ENCODE measurements at places on chromosomes 7 and 10. TPM values are rescaled to one million over a fixed set of nuclear protein-coding genes. Genes with fewer than 3 reads are reported as not detected.
A peak's percentile ranks its signal among the peaks of the same experiment; 100 is the strongest.

DNA sequence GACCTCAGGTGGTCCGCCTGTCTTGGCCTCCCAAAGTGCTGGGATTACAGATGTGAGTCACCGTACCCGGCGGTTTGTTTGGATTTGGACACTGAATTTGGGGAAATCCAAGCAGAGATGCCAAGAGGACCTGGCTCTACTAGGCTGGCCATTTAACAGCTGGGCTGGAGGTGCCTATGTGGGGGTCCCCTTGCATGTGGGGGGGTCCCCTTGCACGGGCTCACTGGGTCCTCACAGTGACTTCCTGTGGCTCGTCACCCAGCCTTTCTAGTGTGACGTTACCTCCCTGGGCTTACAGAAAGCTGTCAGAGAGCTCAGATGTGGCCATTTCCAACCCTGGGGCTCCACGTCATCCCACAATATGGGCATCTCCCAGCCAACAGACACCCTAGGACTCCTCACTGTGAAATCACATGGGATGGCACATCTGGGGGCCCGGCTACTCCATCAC is 49.3 kb upstream of the GNA12 start:
- DNase-seq: no peak

DNA sequence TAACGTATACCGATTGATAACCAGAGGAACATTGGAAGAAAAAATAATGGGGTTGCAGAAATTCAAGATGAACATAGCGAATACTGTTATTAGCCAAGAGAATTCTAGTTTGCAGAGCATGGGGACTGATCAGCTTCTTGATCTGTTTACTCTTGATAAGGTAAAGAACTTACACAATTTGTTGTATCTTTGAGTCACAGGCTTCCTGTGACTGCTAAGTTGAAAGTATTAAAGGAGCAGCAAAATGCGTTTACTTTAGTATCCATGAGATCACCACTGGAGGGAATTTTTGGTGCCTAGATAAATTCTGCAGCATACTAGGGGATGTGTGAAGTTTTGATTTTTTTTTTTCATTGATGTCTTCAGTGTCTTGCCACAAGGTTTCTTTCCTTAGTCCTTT is 103.6 kb downstream of the BTAF1 start:
- peak; percentile 63 for DNase-seq

GRCh38 chr10:70528741-70529362 is 50.3 kb downstream of the PALD1 start:
- peak; percentile 65 for DNase-seq

- DNase-seq: no peak
These were observed 1579.4 kb upstream of the LRRTM3 start for GRCh38 chr10:65346466-65346865.

DNA sequence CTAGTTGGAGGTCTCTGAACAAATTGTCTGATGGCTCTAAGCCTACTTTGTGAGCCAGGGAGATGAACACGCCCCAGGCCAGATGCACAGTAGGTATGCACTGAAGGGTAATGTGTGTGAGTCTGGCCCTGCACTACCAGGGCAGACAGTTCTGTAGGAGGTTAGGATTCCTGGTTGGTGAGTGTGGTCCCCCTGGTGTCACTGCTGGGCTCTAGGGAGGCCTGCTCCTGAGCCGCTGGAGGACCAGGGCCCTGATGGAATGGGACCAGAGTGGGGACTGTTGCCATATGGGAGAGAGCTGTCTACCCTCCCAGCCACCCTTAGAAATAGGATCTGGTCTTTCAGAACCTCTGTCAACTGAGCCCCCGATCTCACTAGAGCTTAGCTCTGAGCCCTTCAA is 42.0 kb downstream of the CDH23 start:
- DNase-seq: no peak

GRCh38 chr7:154424350-154424749 is 372.2 kb downstream of the DPP6 start:
- no peak for DNase-seq

DNA sequence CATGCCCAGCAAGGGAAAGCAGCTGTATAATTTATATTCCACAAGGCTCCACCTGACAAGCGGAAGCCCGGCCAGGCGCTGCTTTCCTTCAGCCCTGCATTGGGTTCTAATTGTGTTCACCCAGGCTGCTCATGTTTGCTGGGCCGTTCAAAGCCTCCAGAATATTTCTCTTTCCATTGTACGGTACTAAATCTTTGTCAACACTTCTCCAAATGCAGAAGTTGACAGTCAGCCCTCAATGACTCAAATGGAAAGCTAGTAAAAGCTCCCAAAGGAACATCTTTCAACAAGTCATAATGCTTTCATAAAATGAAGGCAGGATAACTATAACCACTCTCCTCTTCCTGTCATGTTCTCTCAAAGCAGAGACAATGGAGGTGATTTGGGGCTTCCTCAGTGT is 17.8 kb upstream of the CPXM2 start:
- no peak for DNase-seq

CREB3L2 gene
- 57.9 TPM for polyA plus RNA-seq

BICC1 gene
- 5.1 TPM for polyA plus RNA-seq

ZNF853 gene
- 3.4 TPM for polyA plus RNA-seq

- DNase-seq: no peak
These were observed 188.7 kb downstream of the CACNB2 start for GRCh38 chr10:18328941-18329340.

GPR26 gene
- polyA plus RNA-seq: not detected

- DNase-seq: no peak
These were observed 24.0 kb downstream of the HYCC1 start for GRCh38 chr7:22989643-22990587.

- DNase-seq: no peak
These were observed 302.2 kb downstream of the CCDC3 start for GRCh38 chr10:12699258-12699700.

DNA sequence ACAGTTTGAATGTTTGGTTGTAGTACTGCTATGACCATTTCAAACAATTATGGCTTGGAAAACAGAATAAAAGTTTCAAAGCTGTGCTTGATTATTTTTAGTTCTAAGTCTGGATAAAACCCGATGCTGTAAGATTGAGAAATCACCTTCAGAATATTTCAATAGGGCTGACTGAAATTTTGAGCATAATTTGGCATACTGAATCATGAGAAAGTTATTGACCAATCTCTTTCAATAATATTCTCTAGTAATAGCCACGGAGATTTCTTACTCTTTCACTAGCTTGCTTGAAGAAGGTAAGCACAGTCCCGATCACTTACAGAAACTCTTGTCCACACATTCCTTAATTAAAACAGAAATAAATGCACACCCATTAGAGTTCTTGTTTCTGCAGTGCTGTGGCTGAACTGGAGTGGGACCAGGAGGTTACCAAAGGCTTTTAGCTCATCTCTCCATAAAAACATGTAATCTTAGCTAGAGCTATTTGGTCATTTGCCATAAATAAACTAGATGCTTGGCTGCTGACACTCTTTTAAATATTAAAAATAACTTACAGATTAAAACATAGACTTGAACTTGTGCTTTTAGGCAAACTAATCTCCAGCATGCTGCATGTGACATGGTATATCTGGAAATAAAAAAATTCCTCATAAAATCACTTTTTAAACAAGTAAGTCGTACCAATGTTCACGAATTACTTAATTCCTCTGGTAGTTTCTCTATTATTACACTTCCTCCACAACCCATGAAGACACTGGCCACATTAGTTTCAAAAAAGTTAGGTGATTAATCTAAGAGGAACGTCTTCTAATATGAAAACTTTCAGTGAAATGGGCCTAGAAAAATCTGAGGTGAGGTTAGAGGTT is 97.8 kb downstream of the AGMO start:
- peak; percentile 15 for DNase-seq

GRCh38 chr7:80410081-80410480 is 101.8 kb downstream of the GNAT3 start:
- peak; percentile 71 for DNase-seq

SFRP4 gene
- not detected for polyA plus RNA-seq

TAS2R5 gene
- 0.32 TPM for polyA plus RNA-seq

PIK3AP1 gene
- 0.14 TPM for polyA plus RNA-seq

GRCh38 chr10:110723224-110723891 is 79.2 kb downstream of the RBM20 start:
- DNase-seq: no peak

- no peak for DNase-seq
These were observed 40.0 kb upstream of the ZNF365 start for GRCh38 chr10:62333988-62334682.

DNA sequence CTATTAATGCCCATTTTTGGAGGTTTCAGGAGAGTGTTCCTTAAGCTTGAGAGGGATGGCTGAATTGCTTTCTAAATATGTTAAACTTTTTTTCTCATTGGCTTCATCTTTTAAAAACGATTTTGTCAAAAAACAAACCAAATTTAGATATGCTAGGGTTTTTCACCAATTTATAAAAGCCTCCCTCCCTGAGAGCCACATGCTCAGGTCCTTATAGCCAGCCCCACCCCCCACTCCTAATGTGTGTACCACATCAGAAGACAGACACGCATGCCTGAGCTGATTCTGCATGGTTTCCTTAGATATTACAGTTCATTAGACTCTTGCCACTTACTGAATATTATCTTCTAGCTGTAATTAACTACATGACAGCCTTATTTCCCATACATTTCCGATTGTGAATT is 2.0 kb downstream of the CUL1 start:
- peak; percentile 50 for DNase-seq

ANK3 gene
- 0.55 TPM for polyA plus RNA-seq

DNA sequence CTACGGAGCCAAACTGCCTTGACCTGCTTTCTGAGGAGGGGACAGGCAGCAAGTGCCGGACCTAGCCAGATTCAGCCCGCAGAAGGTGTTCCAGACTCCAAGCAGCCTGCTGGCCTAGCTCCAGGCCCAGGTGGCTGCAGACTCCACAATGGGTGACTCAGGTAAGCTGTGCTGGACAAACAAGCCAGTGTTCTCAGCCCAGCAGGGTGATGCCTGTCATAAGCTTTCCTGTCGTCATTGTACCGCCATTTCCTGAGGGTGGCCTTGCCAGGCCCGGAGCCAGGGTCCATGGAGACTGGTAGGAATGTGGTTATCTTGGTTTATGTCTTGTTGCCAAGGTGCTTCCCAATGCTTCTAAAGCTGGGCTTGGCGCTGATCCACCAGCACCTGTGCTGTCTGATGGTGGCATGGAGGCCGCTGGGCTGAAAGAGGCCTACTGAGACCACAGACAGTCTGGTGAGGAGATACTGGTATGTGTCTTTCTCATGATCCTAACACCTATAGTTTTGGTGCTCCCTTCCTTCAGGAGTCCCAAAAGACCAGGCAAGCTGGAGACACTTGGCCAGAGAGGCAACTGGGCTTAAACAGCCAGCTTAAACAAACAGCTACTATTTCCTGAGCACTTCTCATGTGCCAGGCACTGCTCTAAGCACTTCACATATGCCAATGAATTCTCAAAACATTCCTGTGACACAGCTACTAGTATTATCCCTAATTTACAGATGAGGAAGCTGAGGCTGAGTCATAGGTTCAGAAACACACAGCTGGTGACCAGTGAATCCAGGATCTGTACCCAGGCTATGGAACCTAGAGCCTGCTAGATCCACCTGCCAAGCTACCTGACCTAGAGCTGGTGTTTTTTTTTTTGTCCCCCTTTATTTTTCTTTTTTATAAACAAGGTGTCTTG is 42.0 kb downstream of the ZC3HC1 start:
- peak; percentile 62 for DNase-seq

GRCh38 chr7:121871188-121871587 is 1.8 kb upstream of the PTPRZ1 start:
- no peak for DNase-seq

DNA sequence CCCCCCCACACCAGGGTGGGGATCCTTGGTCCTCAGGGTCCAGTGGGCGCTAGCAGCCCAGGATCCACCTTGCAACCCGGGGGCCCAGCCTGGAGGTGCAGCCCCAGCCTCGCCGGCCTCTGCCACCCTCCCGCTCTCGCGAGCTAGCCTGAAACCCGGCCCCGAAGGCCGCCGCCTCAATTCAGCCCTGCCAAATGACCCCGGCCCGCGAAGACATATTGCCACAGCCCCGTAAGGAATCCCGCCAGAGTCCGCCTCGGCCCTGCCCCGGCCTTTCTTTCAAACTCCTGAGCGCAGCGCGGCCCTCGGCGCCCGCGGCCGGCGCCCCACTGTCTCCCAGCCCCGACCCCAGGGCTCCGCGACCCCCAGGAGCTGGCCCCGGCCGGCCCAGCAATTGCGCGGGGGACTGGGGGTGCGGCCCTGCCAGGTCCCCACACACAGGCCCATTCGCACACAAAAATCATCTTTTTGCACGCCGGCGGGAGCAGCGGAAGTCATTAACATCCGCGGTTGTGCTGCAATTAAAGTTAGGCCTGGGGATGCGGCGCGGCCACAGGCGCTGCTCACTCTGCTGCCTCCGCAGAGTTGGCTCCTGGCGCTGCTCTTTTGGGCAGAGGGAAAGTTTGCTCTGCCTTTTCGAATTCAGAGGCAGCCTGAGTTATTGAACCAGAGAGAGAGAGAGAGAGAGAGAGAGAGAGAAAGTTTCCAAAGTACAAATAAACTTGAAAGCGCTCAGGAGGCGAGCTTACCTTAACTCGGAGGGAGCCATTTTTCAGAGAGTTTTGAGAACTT is 4.0 kb downstream of the HOXA5 start:
- DNase-seq: no peak

DNA sequence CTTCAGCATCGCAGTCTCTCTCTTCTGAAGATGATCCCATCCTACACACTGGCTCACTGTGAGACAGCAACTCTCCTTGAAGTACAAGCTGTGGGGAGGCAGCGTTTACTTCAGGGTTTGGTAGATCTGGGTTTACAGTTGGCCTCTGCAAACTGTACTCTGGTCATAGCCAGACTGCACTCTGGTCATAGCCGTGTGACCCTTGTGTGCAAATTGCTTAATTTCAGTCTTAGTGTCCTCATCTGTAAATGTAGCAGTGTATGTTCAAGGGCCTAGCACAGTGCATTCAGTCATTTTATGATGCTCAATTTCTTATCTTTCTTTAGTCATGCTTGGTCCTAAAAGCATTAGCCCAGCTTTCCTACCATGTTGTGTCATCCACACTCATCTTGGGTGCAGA is 188.2 kb downstream of the LRMDA start:
- DNase-seq: no peak

OR6B1 gene
- not detected for polyA plus RNA-seq

GPER1 gene
- 6.3 TPM for polyA plus RNA-seq

DNA sequence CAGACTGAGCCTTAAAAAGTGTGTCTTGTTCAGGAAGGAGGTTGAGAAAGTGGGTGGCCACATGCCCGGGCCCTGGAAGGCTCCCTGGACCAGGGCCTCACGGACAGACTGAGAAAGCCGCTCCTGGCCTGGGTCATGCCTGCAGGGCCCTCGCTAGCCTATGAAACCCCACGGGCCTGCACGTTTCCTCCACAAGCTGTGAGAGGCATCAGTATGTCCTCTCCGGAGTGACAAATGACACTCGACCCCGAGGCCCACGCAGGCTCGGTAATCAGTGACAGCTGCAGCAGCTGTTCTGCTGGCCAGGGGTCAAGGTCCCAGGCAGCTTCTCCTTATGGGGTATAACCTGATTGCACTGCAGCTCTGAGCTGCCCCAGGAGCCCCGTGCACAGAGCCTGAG is 47.6 kb downstream of the ASB13 start:
- no peak for DNase-seq

DNA sequence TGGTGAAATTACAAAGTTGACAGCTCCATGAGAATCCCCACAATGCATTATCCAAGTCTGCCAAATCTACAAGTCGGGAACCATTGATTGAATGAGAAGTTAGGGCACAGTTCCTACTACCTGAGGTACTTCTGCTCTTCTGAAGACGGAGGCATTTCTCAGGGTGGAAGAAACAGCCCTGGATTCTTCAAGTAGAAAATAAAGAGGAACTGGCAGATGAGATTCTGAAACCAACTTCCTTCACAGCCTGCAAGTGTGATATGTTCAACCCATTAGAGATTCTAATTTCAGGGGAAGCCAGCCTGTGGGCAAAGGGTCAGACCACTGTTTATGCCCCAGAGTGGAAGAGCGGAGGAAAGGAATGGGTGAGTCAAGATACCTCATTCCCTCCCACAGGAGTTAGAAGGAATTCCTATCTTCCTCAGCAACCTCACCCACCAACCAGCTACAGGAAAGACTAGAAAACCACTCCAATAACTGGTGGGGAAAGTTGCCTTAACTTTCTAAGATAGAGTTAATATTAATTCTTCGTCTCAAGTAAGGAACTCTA is 50.5 kb upstream of the BMPER start:
- DNase-seq: peak; percentile 95
